Osteoblast (primary cell): ENCODE measurements at places on chromosomes 7 and 10. TPM values are rescaled to one million over a fixed set of nuclear protein-coding genes. Genes with fewer than 3 reads are reported as not detected.

Gene CRPPA
- 2.4 and 3.3 TPM in 2 replicates for total RNA-seq

Gene ADRA2A
- 0.29 and 0.72 TPM in 2 replicates for total RNA-seq

Gene DLX6
- total RNA-seq = 1.1 and 2.1 TPM in 2 replicates

DNA sequence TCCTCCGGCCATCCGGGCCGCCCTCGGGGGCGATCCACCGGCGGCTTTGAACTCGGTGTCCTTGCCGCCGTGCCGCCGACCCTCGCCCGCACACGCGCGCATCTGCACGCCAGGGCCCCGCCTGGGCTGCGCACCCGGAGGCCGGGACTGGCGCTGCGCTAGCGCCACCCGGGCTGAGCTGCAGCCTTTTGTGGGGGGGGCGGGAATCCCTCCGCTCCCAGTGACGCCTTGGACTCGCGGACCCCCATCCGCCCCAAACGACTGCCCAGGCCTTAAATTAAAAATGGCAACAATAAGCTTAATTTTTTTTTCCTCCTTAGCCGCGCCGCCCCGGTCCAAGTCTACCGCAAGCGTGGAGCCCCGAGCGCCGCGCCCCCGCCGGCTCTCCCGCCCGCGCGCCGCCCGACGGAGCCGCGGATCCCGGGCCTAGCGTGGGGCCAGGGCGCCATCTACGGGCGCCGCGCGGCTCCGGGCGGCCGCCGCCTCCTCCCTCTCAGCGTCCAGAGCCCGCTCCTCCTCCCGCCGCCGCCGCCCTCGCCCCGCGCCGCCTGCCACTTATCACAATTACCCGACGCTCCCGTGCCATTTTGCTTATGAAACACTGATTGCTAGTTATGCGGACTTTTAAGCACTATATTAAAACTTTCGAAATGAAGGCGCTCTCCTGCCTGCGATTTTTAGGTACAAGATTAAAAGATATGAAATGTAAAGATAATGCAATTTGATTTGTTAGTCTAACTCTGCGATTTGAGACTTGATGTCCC lies 7.5 kb upstream of the EBF3 start:
- H3K27ac ChIP-seq = no peak overlapping the region
- H3K27me3 ChIP-seq = peaks cover 26% of the 10 kb centered on the region
- H3K4me3 ChIP-seq = peak overlapping the region; percentile 66
- no peaks in the 10 kb centered on the region for H3K36me3 ChIP-seq
- H3K4me1 ChIP-seq = peaks cover 18% of the 10 kb centered on the region
- peak; percentile 100 for DNase-seq

DNA sequence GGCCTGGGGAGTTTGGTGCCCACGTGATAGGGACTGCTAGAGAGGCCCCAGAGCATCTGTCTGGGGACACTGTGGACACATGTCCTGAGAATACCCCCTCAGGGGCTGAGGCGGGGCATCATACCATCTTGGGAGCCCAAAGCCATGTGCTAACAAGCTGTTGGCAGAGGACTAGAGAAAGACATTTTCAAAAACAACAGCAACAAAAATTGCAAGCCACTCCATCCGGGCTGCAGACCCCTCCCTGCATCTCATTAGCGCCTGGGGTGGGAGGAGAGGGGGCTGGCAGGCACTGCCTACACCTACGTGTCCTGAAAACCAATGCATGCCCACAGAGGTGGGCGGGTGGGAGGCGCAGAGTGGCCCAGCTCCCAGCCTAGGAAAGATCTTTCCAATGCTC lies 507.4 kb upstream of the PODXL start:
- H3K4me1 ChIP-seq = peaks cover 25% of the 10 kb centered on the region
- no peak overlapping the region for H3K4me3 ChIP-seq
- no peaks in the 10 kb centered on the region for H3K27me3 ChIP-seq
- no peaks in the 10 kb centered on the region for H3K36me3 ChIP-seq
- no peak for DNase-seq

GRCh38 chr7:80703272-80703671 lies 64.8 kb downstream of the CD36 start:
- no peak for DNase-seq
- H3K36me3 ChIP-seq = no peaks in the 10 kb centered on the region
- H3K27me3 ChIP-seq = no peaks in the 10 kb centered on the region
- peaks cover 18% of the 10 kb centered on the region for H3K4me1 ChIP-seq
- no peak overlapping the region for H3K27ac ChIP-seq

- no peak overlapping the region for H3K27ac ChIP-seq
- no peaks in the 10 kb centered on the region for H3K4me1 ChIP-seq
- DNase-seq = no peak
- H3K4me3 ChIP-seq = no peak overlapping the region
- H3K27me3 ChIP-seq = no peaks in the 10 kb centered on the region
These were observed 302.5 kb downstream of the ACTR3B start for GRCh38 chr7:153061910-153062528.

GRCh38 chr10:63352976-63353375 lies 112.8 kb downstream of the JMJD1C start:
- no peak overlapping the region for H3K4me3 ChIP-seq
- peaks cover 3% of the 10 kb centered on the region for H3K4me1 ChIP-seq
- DNase-seq = no peak
- no peaks in the 10 kb centered on the region for H3K36me3 ChIP-seq

- DNase-seq = no peak
- no peak overlapping the region for H3K27ac ChIP-seq
These were observed 246.1 kb downstream of the DNAJB9 start for GRCh38 chr7:108815815-108816214.
